ENCODE measurements at places on chromosomes 6 and 20. TPM values are rescaled to one million over a fixed set of nuclear protein-coding genes. Genes with fewer than 3 reads are reported as not detected.

Gene TUBB2B
- total RNA-seq, result 11.0 TPM

Gene IPCEF1
- not detected for total RNA-seq

Gene NKX2-2
- total RNA-seq, result not detected

Gene HRH3
- not detected for total RNA-seq

Gene IP6K3
- 2.7 TPM for total RNA-seq

Gene PRSS16
- total RNA-seq, result 2.8 TPM

Gene CD109
- 33.5 TPM for total RNA-seq

Gene LTB
- not detected for total RNA-seq

Gene LTA
- total RNA-seq, result not detected

Gene E2F1
- 7.5 TPM for total RNA-seq

Gene RAET1L
- not detected for total RNA-seq

Gene OLIG3
- not detected for total RNA-seq

Gene SH3BGRL2
- 8.3 TPM for total RNA-seq

Gene MICB
- total RNA-seq, result 26.2 TPM

Gene LY6G5C
- total RNA-seq, result 0.29 TPM

Gene CYP24A1
- not detected for total RNA-seq

Gene RAB44
- total RNA-seq, result not detected

Gene ZBTB22
- total RNA-seq, result 23.1 TPM

Gene HMGCLL1
- total RNA-seq, result not detected

Gene OR2B6
- total RNA-seq, result not detected

Gene SMIM29
- total RNA-seq, result 58.5 TPM

Gene LYRM2
- 39.7 TPM for total RNA-seq

Gene PIGU
- 14.0 TPM for total RNA-seq

Gene POU3F2
- not detected for total RNA-seq

Gene PAX1
- total RNA-seq, result not detected

Gene MAS1
- not detected for total RNA-seq

Gene DDX43
- total RNA-seq, result 0.58 TPM

Gene OPN5
- not detected for total RNA-seq

Gene KIF6
- total RNA-seq, result 1.4 TPM

Gene MUC21
- not detected for total RNA-seq

Gene SIGLEC1
- not detected for total RNA-seq

Gene SIM1
- total RNA-seq, result not detected

Gene GPR63
- 1.2 TPM for total RNA-seq

Gene IDH3B
- 133 TPM for total RNA-seq

Gene STK35
- 8.4 TPM for total RNA-seq

Gene ECHDC1
- total RNA-seq, result 120 TPM

Gene OOEP
- total RNA-seq, result not detected

Gene CST3
- 421 TPM for total RNA-seq

Gene TRIM31
- total RNA-seq, result not detected

Gene PROKR2
- not detected for total RNA-seq

Gene OPRM1
- total RNA-seq, result not detected

Gene BAK1
- 13.8 TPM for total RNA-seq

Gene SNX3
- 179 TPM for total RNA-seq

Gene RTN4IP1
- 17.0 TPM for total RNA-seq

Gene BFSP1
- total RNA-seq, result 2.3 TPM

Gene RGS17
- 13.8 TPM for total RNA-seq

Gene TEAD3
- 23.6 TPM for total RNA-seq

All from myometrial cell (primary cell).